ENCODE measurements at places on chromosomes 12 and 14. TPM values are rescaled to one million over a fixed set of nuclear protein-coding genes. Genes with fewer than 3 reads are reported as not detected.

The GUCY2C gene
- 0.01 TPM for polyA plus RNA-seq

The AQP6 gene
- polyA plus RNA-seq = 0.15 TPM

The CYP46A1 gene
- polyA plus RNA-seq = 2.3 TPM

The CBLN3 gene
- polyA plus RNA-seq = 1.8 TPM

The KCNC2 gene
- not detected for polyA plus RNA-seq

The TAS2R9 gene
- not detected for polyA plus RNA-seq

The TMEM233 gene
- 0.36 TPM for polyA plus RNA-seq

The PIWIL1 gene
- 0.01 TPM for polyA plus RNA-seq

The KRT85 gene
- polyA plus RNA-seq = not detected

The IGFBP6 gene
- polyA plus RNA-seq = 61.5 TPM

The GPRC5D gene
- not detected for polyA plus RNA-seq

The ADAM21 gene
- polyA plus RNA-seq = not detected

The IL31 gene
- polyA plus RNA-seq = not detected

The KRT6A gene
- polyA plus RNA-seq = not detected

The TDRD9 gene
- 8.4 TPM for polyA plus RNA-seq

The NEDD1 gene
- 5.3 TPM for polyA plus RNA-seq

The IFNG-AS1 gene
- polyA plus RNA-seq = 0.37 TPM

The MIP gene
- polyA plus RNA-seq = not detected

The COCH gene
- polyA plus RNA-seq = 0.49 TPM

The TOMM20L gene
- polyA plus RNA-seq = not detected

The KRT71 gene
- not detected for polyA plus RNA-seq

The CELA1 gene
- not detected for polyA plus RNA-seq

The FKBP11 gene
- 30.4 TPM for polyA plus RNA-seq

The RAB15 gene
- polyA plus RNA-seq = 8.2 TPM

The SSPN gene
- 13.0 TPM for polyA plus RNA-seq

The MYH7 gene
- polyA plus RNA-seq = 641 TPM

The CD4 gene
- 3.2 TPM for polyA plus RNA-seq

The NXPH4 gene
- polyA plus RNA-seq = 0.66 TPM

The LBHD2 gene
- 0.19 TPM for polyA plus RNA-seq

The OR11H7 gene
- not detected for polyA plus RNA-seq

The APOLD1 gene
- polyA plus RNA-seq = 19.8 TPM

The CLMN gene
- polyA plus RNA-seq = 6.1 TPM

The KLHL33 gene
- polyA plus RNA-seq = 0.13 TPM

The ACOT6 gene
- not detected for polyA plus RNA-seq

The GPX2 gene
- not detected for polyA plus RNA-seq

The GRIN2B gene
- polyA plus RNA-seq = not detected

The PNP gene
- polyA plus RNA-seq = 30.2 TPM

The PLEKHD1 gene
- 0.01 TPM for polyA plus RNA-seq

The SRRM4 gene
- polyA plus RNA-seq = 0.06 TPM

The RD3L gene
- polyA plus RNA-seq = 26.6 TPM

The KCNH5 gene
- not detected for polyA plus RNA-seq

The ACSM4 gene
- polyA plus RNA-seq = not detected

The PRB2 gene
- not detected for polyA plus RNA-seq
